ENCODE measurements at places on chromosomes 7 and 10.

DNA sequence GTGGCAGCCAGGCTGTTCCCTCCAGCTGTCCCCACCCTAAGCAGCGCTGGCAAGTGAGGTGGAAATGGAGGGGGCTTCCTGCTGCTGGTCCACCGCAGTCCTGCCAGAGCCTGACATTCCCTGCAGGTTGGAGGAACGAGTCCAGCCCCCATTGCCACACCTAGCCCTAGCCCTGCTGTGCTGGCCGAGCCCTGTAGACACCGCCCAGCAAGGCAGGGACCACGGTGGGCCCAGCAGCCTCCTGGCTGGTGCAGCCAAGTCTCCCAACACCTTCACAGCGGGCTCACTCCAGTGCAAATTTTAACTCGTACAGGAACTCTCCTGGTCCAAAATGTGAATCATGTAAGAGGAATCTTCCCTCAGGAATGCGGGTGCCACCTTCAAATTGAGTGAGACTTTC is 116.3 kb downstream of the PAXIP1 start:
- DNase-seq, result no peak

DNA sequence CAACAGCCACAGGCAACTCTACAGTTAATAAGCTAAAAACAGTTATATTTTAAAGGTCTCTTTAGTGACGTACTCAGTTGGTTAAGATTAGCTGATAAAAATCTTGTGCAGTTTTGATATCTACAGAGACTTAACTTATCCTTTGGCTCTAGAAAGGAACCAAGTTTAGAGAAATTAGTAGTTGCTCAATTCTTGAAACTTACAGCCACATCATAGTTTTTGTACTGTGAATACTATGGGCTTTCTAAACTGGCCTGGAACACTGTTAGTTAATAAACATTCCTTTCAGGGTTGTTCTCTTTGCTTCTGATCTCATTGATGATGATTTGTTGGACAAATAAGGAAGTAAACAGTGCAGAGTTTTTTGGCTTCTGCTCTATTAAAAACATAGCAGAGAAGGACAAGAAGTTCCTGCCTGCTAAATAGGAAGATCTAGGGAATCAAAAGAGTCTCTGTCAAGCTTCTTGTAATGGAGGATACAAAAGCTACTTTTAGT is 73.1 kb downstream of the MKLN1 start:
- DNase-seq, result no peak

- DNase-seq, result no peak
Observed at GRCh38 chr10:43236176-43236850, 30.6 kb downstream of the RASGEF1A start.

DNA sequence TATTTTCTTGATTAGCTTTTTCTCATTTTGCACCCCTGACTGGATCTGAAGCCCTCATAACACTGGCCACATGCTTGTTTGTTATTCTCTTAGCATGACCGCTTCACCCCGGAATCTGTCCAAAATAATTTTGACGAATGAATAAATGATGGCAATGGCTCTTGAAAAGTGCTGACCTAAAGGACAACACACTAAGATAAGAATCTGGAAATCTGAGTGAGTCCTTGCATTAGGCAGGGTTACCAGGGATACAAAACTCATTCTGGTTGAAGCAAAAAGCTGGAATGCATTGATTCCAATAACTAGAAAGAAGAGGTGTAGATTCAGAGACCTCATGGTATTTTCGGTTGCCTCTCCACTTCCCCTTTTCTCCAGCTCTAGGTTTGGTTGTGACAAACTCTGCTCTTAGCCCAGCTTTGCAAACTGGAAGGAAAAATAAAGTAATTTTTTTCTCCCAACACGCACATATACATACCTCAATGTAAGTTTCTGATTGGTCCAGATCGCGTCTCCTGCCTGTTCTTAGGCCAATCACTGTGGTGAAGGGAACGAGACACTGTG is 157.4 kb downstream of the SKIDA1 start:
- DNase-seq, result no peak

DNA sequence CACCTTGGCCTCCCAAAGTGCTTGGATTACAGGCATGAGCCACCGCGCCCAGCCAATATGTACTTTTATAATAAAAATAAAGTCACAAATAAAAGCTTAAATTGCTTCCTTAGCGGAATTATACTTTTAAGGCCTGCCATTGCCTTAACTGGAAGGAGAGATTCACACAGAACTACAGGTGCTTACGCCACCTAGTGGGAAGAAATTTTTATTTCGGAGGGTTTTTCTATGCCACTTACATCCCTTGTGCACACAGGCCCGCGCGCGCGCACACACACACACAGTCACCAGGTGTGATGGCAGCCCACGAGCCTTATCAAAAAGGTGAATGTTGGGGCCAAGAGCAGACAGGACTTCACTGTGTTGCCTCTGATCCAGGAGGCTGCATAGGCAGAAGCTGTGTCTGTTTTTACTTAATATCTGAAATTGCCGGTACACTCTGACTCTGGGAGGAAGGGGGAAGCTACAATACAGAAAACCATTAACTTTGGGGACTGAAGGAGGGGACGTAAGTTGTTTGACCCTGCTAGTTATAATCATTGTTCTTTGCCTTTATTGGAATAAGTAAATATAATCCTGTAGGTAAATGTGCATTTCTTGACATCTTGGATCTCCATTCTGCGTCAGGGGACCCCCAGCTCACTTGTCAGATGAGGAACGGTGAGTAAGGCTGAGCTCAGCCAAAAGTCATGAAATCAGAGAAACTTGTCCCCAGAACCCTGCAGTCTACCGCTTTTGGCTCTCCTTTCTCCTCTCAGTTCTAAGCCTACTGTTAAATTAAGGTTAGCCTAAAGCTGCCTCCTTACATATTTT is 87.1 kb downstream of the SLC16A9 start:
- no peak for DNase-seq

- DNase-seq, result no peak
Observed at GRCh38 chr7:47826754-47827153, 121.5 kb downstream of the PKD1L1 start.

- no peak for DNase-seq
Observed at GRCh38 chr10:120262857-120263547, 194.0 kb upstream of the PLPP4 start.

DNA sequence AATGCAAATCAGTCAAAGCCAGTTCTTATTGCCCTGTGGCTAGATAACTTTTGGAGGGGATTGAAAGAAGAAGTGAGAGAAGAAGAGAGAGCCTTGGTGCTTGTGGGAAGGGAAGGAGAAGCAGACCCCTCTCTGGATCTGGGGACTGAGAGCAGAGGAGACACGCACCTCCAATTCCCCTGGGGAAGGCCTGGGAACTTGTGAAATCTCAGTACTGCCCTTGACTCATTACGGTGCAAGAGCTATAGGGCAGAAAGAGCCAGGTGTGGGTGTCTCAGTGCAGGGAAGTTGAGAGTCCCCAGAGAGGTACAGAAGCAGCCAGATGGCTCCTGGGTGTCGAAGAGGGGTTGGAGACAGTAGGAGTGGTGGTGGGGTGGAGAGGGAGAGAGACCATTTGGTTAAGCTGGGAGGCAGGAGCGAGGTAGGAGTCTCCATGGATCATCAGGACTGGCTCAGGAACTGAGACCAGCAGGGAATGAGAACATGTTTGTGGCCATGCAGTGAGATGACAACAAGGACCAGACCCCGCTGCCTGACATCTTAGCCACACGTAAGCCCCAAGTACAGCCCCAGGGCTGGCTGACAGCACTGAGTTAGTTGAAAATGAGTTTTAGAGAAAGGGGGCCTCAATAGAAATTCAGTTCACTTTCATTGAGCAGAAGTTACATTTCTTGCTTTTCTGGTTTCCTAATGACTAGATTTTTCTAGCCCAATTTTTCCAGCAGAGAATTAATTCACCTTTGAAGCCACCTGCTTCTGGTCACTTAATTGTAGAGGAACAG is 238.2 kb downstream of the BUB3 start:
- no peak for DNase-seq

GRCh38 chr10:91745090-91745831 is 53.0 kb upstream of the TNKS2 start:
- no peak for DNase-seq

DNA sequence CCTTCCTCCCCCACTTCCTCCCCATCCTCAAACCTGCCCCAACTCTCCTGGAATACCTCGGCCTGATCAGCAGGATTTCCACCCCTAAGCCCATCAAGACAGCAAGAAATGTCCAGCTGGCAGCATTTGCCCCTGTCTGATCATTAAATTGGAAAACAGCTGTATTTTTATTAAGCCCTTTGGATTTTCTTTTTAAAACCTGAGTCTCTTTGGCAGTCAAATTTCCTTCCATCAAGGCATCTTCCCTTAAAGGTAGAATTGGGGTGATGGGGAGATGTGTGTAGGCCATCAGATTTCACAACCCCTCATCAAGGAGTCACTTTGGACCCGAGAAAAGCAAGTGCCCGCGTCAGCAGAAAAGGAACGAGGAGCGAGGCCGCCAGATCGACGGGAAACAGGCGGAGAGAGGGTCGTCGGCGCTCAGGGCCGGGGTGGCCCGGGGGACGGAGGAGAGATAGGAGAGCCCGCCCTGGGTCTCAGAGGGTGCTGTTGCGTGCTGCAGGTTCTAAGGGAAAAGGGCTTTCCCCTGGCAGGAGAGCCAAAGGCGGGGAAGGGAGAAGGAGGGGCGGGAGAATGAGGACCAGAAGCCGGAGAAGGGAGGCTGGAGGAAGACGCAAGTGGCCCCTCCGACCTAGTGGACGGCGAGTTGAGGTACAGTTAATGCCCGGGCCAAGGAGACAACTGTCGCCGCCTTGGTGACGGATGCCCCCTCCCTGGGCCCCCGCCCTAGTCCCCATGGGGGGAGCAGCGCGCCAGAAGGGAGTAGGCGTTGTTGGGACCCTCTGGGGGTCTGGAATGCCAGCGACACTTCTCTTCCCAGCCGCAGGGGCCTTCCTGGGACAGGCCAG is 11.5 kb upstream of the GATA3 start:
- no peak for DNase-seq

DNA sequence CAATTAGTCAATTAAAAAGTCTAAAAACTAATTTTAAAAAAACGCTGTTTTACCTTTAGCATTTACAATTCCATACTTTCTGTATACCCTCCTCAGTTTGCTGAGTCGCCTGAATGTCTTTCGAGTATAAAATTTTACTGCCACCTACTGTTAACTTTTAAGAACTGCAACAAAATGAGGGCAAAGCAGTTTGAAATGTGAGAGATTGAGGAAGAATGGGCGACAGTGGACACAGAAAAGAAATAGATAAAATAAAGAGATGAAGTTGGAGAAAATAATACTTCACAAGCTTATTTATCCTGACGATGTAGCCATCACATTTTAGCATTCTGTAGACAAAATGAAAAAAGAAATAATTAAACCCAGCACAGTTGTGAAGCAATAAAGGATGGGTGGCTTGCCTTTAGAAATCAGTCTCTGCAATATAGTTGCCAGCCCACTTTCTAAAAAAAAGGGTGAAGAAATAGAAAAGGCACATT is 110.8 kb upstream of the PTN start:
- DNase-seq, result no peak

GRCh38 chr10:37860494-37861190 is 3.2 kb upstream of the ZNF248 start:
- no peak for DNase-seq

GRCh38 chr10:96501985-96502384 is 11.7 kb downstream of the TLL2 start:
- DNase-seq, result no peak

DNA sequence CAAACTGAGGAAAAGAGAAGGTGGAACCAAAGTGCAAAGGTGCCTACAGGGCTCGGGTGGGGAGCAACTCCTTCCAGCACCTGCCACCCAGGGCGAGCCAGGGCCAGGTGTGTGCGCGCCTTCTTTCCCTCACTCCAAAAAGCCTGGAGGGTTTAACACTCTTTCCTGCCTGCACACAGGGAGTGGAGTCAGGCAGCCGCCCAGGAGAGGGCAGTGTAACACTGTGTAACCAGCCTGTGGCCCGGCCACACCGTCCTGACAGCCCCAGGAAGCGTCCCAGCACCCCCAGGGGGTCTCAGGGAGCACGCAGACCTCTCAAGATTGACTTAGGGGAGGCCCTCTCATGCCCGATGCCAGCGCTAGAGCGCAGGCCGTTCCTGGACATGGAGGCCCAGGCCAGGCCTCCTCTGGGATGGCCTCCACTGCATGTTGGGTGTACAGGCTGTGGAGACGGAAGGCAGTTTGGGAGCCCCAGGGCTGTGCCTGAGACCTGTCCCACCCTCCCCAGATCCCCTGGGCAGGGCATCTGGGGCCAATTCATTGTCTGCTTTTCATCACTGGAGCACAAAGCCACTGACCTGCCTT is 13.4 kb downstream of the BRI3 start:
- DNase-seq, result no peak

- no peak for DNase-seq
Observed at GRCh38 chr10:107814865-107815487, 650.5 kb upstream of the SORCS1 start.

DNA sequence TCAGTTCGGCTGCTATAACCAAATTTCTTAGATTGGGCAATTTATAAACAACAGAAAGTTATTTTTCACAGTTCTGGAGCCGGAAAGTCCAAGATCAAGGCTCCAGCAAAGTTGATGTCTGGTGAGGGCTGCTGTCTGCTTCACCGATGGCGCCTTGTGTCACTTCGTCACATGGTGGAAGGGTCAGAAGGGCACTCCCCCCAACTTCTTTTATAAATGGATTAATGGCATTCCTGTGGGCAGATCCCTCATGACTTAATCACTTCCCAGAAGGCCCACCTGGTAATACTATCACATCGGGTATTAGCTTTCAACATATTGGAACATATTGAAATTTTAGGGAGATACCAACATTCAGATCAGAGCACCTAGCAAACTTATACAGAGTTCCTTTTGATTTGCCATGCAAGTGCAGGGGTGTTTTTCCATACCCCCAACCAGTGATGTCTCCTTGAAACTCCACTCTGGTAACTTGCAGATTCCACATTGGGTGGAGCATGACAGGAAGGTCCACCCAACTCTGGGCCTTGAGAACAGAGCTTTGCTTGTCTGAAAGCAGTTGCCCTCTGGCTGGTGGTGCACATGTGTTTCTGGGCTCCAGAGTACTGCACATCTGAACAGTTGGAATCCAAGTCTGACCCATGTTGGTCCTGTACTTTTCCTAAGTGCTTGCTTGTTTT is 85.1 kb upstream of the KMT2E start:
- DNase-seq, result no peak
